RWPE1 (cell line): ENCODE measurements at places on chromosomes 6 and 20.

- DNase-seq, result no peak
Observed at GRCh38 chr6:149063468-149063867, 254.0 kb upstream of the TAB2 start.

DNA sequence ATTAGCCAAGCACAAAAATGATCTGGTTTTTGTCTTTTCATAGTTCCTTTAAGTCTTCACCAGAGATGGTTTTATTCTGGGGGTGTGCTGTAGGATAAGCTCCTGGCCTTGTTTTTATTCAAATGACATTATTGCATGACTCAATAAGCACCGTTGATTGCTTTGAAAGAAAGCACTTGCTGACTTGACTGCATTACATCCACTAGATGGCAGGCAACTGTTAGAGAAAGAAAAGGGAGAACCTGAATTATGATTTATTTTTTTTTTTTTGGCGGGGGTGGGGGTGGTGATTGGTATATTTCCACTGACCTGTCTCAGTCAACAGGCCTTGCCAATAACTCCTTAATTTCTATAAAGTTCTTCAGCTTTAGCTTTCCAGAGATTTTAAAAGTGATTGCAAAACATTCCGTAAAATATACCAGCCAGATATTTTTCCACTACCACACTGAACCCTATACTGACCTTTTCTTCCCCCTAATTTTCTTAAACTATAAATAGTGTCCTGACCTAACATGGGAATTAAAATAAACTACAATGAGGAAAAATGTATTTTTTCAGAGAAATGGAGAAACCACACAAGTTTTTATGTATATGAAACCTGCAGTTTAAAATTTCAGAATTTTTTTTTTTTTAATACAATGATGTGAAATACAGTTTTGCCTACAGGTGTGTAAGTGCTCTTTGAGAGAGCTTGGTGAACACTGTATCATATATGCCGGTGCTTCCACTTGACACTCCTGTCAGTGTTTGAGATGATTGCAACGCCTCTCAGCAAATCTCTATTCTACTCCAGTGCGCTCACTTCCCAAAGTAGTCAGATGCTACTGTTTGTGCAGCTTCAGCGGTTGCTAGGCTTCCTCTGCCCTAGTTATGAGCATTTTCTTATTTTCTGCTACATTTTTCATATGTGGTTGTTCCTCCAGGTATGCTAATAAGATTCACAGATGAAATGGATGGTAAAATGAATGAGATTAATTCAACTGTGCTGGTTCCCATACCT, 274.3 kb downstream of the CD109 start:
- DNase-seq, result peak; percentile 57

- DNase-seq, result no peak
Observed at GRCh38 chr6:156978948-156979347, 201.8 kb downstream of the ARID1B start.

DNA sequence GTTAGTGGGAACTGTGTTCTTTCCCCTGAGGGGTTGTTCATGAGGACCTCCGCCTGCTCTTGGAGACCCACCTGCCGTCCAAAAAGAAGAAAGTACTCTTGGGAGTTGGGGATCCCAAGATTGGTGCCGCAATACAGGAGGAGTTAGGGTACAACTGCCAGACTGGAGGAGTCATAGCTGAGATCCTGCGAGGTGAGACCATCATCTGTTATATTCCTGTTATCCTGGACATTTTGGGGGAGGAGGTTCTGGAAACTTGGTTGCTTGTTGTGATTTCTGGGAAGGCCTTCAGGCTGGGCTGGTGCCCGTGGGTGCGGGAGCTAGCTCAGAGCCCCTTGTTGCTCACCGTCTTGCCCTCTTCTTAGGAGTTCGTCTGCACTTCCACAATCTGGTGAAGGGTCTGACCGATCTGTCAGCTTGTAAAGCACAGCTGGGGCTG, 2.0 kb downstream of the NOP56 start:
- no peak for DNase-seq

DNA sequence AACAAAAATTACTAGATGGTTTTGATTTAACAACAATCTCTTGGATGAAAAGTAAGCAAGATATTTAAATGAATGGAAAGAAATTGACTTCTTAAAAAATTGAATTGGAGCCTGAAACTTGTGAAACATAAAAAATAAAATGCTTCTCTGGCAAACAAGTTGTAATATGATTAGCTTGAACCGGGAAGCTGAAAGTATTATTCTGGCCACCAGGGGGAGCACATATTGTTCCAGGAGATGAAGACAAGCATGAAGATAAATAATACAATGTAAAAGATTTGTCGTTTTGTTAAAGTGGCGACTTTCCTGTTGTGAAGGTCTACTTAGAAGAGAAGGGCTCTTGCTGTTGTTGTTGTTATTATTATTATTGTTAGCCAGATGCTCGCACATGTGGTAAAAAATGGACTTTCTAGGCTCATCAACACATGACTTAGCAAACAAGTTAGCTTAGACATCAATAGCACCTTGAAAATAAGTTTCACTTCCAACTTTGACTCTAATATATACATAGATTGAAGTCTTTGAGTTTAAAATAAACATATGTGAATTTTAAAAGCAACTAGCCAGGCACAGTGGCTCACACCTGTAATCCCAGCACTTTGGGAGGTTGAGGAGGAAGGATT, 14.2 kb downstream of the PAX1 start:
- DNase-seq, result peak; percentile 63

GRCh38 chr20:44819936-44820335, 9.6 kb upstream of the RIMS4 start:
- DNase-seq, result no peak

DNA sequence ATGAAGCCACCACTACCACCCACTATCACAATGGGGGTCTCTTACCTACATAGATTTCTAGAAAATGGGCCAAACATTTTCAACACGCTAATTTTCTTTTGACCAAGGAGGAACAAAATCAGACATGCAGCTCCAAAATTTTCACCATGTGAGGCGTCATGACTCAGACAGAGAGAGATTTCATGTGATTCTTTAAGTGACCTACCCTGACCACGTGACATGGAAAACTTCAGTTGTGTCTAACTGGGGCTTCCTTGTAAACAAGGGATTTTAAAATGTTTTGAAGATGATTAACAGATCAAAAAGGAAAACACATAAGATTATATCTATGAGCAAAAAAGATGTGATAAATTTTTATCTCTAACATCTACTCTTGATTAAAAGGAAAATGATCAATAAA, 199.2 kb downstream of the TBXT start:
- DNase-seq, result no peak
